ENCODE measurements at places on chromosomes 13 and 19.

DNA sequence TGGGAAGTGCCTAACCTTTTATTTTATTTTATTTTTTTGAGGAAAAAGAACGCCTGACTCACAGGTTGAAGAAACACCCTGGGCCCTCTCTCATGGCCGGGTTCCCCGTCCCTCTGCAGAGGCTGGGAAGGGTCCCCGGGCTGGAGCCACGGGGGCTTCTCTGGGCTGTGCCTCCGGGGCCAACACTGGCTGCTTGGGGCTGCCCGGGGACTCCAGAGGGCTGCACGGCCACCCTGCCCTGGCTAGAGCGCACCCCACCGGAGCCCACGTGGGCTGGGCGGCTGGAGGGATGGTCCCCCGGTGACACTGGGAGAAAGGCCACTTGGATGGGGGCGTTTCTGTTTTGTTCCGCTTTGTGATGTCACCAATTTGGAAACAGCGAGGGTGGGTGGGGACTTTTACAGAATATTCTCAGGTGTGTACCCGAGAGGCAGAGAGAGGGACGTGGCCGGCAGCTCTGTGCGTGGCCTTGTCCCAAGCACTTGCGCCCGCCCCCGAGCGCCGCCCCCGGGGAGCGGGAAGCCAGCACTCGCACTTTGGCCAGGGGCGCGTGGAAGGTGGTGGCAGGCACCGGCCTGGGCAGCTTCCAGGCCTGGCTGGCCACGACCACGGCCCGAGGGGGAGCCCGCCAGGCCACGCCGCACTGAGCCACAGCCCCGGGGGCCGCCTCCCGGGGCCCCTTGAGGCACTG, 13.9 kb upstream of the GNA15 start:
- DNase-seq, result no peak

- DNase-seq, result no peak
Observed at GRCh38 chr13:32135655-32136054, 104.1 kb downstream of the FRY start.

GRCh38 chr19:1447944-1448343, 2.0 kb upstream of the APC2 start:
- no peak for DNase-seq

DNA sequence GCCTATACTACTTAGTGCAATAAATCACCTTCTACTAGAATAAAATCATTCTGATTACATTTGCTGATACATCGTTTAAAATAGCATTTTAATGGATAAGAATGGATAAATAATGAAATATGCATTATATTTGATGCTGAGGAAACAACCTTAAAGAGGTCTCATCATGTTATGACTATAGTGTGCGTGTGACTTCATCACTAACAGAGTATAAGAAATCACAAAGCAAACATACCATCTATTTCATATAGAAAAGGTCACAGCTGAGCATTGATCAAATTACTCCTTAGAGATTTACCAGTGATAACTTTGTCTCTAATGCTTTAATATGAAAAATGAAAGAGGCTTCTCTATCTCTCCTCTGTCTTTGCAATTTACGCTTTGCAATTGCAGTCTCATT, 1620.3 kb upstream of the SLC10A2 start:
- no peak for DNase-seq

DNA sequence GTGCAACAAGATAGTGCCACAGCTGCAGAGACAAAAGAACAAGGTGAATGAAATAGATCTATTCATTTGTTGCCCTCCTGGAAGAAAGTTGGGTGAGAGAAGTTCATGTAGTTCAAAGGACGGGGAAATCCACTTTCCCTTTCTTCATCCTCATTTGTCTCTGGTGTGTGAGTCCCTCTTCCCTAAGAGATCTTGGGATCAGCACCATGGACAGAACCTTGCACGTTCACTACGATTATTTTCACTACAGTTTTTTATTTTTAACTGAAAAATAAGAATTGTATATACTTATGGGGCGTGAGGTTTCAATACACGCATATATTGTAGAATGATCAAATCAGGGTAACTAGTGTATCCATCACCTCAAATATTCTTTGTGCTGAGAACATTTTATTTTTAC, 29.2 kb downstream of the NLRP5 start:
- DNase-seq, result peak; percentile 2

- no peak for DNase-seq
Observed at GRCh38 chr13:24237356-24237755, 72.0 kb upstream of the C1QTNF9 start.

GRCh38 chr13:111911754-111912452, 155.0 kb upstream of the SOX1 start:
- no peak for DNase-seq

- DNase-seq, result no peak
Observed at GRCh38 chr19:37304190-37304883, 66.6 kb upstream of the ZNF527 start.

GRCh38 chr19:12194827-12195731, 32.2 kb downstream of the ZNF136 start:
- DNase-seq, result no peak

DNA sequence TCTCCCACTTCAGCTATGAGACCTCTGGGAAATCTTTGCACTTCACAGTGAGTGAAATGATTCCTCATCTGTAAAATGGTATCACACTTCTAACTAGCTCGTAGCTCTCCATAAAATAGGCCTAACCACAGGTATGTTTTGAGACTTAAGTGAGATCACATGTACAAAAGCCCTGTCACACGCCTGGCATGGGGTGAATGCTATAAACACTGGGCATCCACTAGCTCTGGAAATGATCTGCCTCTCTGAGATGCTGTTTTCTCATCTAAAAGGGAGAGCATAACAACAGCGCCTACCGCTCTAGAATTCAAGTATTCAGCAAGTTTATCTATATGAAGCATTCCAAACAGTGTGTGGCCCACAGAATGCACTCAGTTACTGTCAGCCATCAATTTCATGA, 2.2 kb downstream of the AKT2 start:
- DNase-seq, result no peak

DNA sequence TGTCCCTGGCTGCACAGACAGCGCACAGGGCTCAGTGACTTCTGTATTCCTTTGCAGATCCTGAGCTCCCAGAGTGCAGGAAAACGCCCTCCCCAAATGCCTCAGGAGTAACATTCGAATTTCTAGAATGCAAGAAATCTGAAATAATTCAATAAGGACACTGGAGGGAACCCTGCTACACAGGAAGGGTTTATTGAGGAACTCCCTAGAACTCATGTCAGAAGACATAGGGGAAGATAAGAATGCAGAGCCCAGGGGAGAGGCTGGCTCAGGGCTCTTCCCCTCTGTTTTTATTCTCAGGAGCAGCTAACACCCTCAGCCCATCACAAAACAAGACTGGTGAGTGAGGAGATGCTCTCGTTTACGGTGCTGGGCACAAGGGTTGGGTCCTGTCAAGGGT, 6.8 kb downstream of the LILRA1 start:
- DNase-seq, result no peak

- no peak for DNase-seq
Observed at GRCh38 chr13:58397596-58398387, 766.2 kb downstream of the PCDH17 start.

GRCh38 chr19:32599736-32600157, 18.8 kb downstream of the PDCD5 start:
- DNase-seq, result peak; percentile 5

DNA sequence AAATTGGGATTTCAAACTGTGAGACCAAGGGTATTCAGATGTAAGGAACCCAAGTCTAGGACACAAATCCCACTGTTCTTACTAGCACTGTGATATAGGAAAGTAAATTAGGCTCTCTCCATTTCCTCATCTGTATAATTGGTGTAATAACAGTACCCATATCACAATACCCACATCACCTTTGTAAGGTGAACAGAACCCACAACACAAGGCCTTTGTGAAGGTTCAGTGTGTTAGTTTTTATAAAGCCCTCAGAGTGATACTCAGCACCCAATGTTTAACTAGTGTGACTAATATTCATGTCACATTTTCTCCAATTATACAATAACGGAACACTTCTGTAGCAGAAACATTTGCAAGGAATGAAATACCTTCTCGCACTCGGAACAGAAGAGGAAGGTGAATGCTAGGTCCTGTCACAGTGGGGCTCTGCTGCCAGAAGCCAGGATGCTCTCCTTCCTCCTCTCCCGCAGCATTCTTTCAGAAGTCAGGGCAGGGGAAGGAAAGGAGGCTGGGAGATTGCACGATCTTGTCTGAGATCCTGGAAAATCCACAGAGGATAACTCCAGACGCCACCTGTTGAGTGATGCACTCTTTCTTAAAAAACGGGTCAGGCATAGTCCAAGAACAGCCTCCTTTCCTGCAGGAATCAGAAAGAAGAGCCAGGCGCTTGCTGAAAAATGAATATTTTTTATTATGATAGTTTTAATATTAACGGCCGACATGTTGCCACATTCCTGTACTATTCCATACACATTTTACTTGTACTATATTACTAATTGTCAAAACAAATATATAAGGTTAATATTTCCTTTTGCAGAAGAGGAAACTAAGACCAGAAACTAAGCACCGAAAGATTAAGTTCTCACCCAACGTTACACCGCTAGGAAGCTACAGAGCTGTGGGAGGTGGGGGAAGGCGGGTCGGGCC, 762 bp downstream of the ZNF45 start:
- DNase-seq, result no peak

Measured in KG1 (cell line).